Mesenchymal stem cell (in vitro differentiated cells and primary cell): ENCODE measurements at places on chromosomes 6 and 20.

DNA sequence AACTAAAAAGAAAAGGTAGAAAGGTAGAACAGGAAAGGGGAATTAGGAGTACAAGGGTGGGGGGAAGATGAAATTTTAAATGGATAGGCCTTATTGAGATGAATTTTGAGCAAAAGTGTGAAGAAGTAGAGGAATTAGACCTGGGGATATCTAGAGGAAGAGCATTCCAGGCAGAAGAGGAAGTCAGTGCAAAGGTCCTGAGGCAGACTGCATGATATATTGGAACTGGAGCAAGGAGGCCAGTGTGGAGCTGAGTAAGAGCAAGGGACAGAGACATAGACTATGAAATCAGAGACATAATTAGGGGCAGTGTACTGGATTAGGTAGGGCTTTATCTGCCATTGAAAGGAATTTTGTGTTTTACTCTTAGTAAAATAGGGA, 40.4 kb downstream of the MAPK14 start:
- no peak overlapping the region for H3K4me3 ChIP-seq
- H3K27me3 ChIP-seq: no peaks in the 10 kb centered on the region
- DNase-seq: no peak

DNA sequence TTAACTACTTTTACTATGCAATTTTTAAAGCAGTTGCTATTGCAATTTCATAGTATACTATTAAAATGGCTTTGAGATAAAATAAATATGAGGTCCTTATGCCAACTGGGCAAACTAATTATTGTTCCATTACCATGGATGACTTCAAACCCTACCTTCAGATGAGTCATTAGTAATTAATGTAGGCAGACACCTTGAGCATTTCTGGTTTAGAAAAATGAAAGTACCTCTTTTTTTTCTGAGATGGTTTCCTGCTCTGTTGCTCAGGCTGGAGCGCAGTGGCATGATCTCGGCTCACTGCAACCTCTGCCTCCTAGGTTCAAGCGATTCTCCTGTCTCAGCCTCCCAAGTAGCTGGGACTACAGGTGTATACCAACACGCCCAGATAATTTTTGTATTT, 11.9 kb downstream of the ASF1A start:
- no peak overlapping the region for H3K4me3 ChIP-seq
- H3K27ac ChIP-seq: no peak overlapping the region
- H3K4me1 ChIP-seq: peaks cover 2% of the 10 kb centered on the region
- H3K27me3 ChIP-seq: no peaks in the 10 kb centered on the region
- DNase-seq: no peak

- H3K27ac ChIP-seq: no peak overlapping the region
- no peaks in the 10 kb centered on the region for H3K36me3 ChIP-seq
- H3K4me3 ChIP-seq: no peak overlapping the region
Measured at GRCh38 chr6:155066361-155066760, 71.2 kb downstream of the TIAM2 start.

DNA sequence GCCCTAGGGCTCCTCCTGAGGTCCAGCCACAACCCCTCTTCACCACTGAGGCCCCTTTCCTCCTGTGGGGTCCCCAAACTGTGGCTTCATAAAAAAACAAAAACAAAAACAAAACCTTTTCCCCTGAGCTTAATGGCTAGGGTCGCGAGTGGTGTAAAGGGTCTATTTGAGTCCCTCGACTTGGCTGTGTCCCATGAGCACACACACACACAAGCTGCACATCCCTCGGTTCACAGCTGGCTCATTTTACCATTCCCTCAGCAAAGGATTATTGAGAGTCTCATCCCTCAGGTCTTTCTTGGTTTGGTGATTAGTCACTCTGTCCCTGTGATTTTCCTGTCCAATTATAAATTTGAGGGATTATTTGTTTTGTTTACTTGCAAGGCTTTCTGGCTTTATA, 206.1 kb upstream of the SASH1 start:
- no peak for DNase-seq
- H3K27me3 ChIP-seq: no peaks in the 10 kb centered on the region
- no peaks in the 10 kb centered on the region for H3K36me3 ChIP-seq
- no peak overlapping the region for H3K4me3 ChIP-seq
- H3K27ac ChIP-seq: no peak overlapping the region
- H3K4me1 ChIP-seq: peaks cover 2% of the 10 kb centered on the region

- peaks cover 80% of the 10 kb centered on the region for H3K27me3 ChIP-seq
- peak overlapping the region; percentile 66 for H3K4me3 ChIP-seq
- peaks cover 11% of the 10 kb centered on the region for H3K4me1 ChIP-seq
- DNase-seq: no peak
- H3K27ac ChIP-seq: no peak overlapping the region
- H3K36me3 ChIP-seq: no peaks in the 10 kb centered on the region
Measured at GRCh38 chr6:27250277-27251111, 3.0 kb downstream of the PRSS16 start.

- no peaks in the 10 kb centered on the region for H3K36me3 ChIP-seq
- DNase-seq: no peak
- peaks cover 4% of the 10 kb centered on the region for H3K4me1 ChIP-seq
- no peak overlapping the region for H3K27ac ChIP-seq
- H3K4me3 ChIP-seq: no peak overlapping the region
Measured at GRCh38 chr6:71083308-71083820, 126.5 kb upstream of the B3GAT2 start.
